Right kidney (tissue), 9 donors: ENCODE measurements at places on chromosomes 1 and 21.
A peak's percentile ranks its signal among the peaks of the same experiment; 100 is the strongest.

- no peak for DNase-seq
Measured at GRCh38 chr1:10932088-10932487, 80.4 kb upstream of the TARDBP start.

GRCh38 chr1:110612060-110612745 lies 6.0 kb upstream of the KCNA2 start:
- DNase-seq, result no peak

- no peak for DNase-seq
Measured at GRCh38 chr1:192628396-192629057, 7.4 kb upstream of the RGS13 start.

GRCh38 chr1:226223786-226224244 lies 351 bp downstream of the MIXL1 start:
- peak; percentile 62 for DNase-seq

- DNase-seq, result peak; percentile 37
Measured at GRCh38 chr1:236759252-236759859, 35.7 kb upstream of the MTR start.

DNA sequence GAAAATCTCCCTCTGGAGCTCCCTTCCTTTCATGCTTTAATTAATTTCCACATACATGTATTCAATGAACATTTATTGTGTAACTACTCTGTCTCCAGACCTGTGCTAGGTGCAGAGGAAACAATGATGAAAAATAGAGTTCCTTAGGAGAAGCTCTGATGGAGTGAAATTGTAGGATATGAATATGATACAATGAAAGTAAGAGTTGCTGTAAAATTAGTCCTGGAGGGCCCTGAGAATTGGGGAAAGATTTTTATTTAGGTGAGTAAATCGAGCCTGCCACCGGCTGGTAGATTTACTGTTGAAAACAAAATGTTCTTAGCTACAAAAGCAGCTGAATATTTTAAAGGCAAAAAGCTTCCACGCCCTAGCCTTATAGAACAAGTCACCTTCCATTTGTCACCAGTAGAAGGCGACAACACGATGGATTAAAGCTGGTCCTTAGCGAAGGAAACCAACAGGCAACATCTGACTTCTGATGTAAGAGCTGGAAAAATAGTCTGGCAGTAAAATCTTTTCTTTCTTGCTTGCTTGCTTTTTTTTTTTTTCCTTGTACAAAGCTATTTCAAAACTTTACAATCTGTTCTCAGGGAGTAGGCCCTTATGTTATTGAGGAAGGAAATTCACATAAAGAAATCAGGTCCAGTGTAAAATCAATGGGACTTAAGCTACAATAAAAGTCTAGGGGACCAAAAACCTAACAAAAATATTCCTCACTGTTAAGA lies 82.0 kb upstream of the ROR1 start:
- DNase-seq, result peak; percentile 44

DNA sequence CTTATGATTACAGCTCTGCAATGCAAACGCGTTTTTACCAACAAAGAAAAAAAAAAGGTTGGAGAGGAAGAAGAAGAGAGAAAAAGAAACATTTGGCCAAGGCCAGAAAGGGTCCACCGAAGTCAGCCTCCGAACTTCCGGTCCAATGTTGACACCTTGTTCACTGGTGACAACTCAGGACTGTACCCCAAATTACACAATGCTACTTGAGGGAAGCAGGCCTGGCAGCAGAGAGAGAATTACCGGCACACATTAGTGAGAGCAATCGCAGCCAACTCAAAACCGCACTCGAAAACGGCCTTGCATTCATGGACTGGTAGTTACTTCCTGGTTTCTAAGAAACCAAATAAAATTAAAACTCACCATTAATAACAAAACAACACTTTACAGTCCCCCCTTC lies 652.5 kb downstream of the KIF26B start:
- peak; percentile 21 for DNase-seq

DNA sequence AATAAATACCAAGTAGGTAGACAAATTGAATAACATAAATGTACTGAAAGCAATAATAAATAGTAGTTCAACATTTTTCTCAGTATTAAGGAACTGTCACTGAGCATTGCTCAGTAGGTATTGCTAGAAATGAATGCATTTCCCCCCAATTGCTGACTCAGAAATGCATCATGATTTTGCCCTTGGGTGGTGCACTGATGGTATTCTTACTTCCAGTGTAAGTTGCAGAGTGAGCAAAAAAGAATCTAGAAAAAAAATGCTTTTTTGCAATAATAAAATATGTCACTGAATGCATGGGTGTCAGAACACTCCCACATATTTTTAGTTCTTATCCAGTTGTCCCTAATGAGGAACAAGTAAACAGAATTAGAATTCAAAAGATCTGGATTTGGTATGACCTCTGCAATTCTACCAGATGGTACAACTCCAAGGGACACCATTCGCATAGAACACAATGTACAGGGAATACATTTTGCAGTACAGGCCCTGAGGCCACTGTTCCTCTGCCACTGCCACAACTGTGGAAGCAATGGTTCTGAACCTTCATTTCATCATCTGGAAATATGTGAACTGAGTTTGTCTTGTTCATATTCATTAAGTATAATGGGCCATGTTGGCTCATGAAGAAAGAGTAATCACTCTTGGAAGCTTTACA lies 78.0 kb downstream of the ATP6V1G3 start:
- no peak for DNase-seq

DNA sequence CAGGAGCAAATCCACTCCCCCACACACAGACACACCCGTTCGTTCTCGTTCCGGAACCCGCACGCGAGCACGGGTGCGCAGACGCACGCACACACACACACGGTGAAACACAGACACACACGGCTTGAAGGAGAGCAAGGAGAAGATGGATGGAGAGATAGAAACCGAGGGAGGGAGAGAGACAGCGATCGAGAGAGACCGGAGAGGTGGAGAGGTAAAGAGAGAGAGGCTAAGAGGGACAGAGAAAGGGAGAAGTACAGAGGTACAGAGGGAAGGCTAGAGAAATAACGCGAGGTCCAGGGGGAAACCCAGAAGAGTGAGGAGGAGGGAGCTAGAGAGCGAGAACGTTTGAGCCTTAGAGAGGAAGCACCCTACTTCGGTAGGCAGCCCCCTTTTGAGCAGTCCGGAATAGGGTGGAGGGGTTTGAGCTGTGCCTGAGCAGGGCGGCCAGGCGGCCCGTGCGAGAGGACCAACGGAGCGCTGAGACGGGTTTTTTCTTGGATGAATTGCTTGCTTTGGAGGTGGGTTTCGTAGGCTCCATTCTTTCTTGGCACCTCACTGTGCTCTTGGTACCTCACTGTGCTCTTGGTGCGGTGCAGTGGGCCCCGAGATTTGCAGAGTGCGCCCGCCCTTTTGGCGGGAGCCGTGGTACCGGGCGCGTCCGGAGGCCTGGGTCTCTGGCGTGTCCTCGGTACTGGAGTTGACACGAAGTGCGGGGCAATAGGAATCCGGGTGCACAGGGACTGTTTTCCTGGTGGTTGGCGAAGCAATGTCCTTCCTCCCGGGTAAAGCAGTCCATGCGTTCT lies 88.4 kb upstream of the RHOU start:
- DNase-seq, result peak; percentile 73

GRCh38 chr1:203082571-203083462 lies 3.0 kb downstream of the MYOG start:
- DNase-seq, result no peak

GRCh38 chr1:68938051-68938666 lies 441.3 kb upstream of the DEPDC1 start:
- DNase-seq, result no peak

GRCh38 chr1:38829368-38829767 lies 30.2 kb downstream of the RRAGC start:
- no peak for DNase-seq

- no peak for DNase-seq
Measured at GRCh38 chr21:34962136-34962535, 87.0 kb downstream of the RUNX1 start.

DNA sequence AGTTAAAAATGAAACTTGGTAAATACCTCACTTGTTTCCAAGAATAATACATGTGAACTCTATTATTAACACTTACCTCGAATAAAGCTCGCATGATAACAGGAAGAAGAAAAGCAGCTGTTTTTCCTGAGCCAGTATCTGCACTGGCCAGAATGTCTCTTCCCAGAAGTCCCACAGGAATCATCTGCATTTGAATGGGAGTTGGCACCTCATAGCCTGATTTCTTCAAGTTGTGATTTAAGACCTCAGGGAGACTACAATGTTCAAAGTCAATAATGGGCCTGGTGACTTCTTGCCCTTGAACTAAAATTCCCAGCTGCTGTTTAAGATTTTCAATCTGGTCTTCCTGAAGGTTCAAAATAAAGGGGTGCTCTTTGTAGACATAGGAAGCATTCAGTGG lies 3.8 kb downstream of the DDX59 start:
- DNase-seq, result no peak

GRCh38 chr1:3577300-3577699 lies 34.0 kb downstream of the MEGF6 start:
- no peak for DNase-seq

DNA sequence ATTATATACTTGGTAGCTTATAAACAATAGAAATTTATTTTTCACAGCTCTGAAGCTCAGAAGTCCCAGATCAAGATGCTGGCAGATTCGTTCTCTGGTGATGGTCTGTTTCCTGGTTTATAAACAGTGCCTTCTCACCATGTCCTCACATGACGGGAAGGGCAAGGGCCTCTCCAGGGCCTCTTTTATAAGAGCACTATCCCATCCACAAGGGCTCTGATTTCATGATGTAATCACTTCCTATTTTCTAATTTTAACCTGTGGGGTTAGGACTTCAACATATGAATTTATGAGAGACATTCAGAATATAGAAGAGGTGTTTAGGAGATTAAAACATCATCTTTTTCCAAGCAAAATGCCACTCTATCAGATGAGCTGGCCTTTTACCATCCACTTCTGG lies 32.1 kb upstream of the PLPPR4 start:
- no peak for DNase-seq

GRCh38 chr1:170247751-170248521 lies 102.2 kb downstream of the NTMT2 start:
- DNase-seq, result no peak

GRCh38 chr1:229948438-229948837 lies 118.6 kb upstream of the GALNT2 start:
- DNase-seq, result no peak

- no peak for DNase-seq
Measured at GRCh38 chr1:86245566-86246190, 89.1 kb upstream of the COL24A1 start.

DNA sequence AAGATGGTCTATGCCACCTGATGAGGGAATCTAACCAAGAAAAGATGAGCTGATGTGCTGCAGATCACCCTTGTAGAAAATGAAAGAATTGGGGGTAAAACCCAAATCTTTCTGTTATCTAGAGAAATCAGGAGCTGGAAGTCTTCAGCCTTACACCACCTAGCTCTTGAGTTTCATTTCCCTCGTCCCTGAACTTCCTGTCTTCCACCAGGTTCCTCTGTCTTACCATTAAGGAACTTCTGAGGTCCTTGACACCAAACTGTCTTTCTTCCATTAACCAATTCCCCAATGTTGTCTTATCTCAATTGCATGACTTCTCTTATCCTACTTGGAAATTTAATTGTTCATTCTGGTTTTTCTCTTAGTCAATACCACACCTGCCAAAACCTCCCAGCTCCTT lies 31.5 kb downstream of the LPAR3 start:
- no peak for DNase-seq

DNA sequence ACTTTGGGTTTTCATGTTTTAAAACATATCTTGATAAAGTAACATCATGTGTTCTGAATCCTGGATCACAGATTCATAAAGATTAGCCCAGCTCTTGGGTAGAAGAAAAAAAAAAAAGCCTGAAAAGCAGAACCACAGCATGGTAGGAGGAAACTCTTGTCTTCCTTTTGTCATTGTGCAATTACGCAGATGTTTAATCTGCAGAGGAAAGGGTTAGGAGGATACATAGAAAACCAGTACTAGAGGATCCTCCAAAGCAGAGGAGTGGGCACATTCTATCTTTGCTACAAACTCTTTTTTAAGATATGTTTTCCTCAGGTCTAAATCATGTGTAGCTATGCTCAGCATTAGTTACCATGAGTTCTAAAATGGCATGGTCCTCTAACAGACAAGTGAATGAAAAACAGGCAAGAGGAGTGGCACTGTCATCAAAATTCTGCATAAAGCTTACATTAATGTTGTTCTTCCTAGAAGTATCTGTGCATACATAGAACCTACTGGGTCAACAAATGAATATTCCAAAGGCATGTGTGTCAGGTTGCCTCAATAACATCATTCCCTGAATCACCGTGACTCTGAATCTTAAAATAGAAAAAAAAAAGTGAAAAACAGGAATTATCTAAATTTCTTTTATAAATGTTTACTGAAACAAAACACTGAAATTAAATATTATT lies 107.0 kb downstream of the NME7 start:
- no peak for DNase-seq

- DNase-seq, result no peak
Measured at GRCh38 chr1:233514946-233515391, 98.9 kb upstream of the KCNK1 start.

DNA sequence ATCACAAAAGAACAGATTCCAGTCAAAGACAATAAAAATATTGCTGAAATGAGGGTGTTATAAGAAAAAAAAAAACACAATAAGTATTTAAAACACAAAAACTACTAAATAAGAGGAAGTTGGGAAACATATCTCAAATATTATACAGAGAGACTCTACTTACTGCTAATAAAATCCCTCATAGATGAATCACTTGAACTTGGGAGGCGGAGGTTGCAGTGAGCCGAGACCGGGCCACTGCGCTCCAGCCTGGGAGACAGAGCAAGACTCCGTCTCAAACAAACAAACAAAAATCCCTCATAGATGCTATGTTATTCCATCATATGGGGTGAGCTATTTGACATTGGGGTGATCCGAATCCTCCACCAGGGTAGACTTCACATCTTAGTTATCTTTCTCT lies 48.0 kb upstream of the ZNF281 start:
- DNase-seq, result no peak

GRCh38 chr21:42448686-42449085 lies 45.0 kb downstream of the UBASH3A start:
- no peak for DNase-seq
